ENCODE measurements at places on chromosomes 5 and 9. TPM values are rescaled to one million over a fixed set of nuclear protein-coding genes. Genes with fewer than 3 reads are reported as not detected.

The PFDN1 gene
- 49.1 TPM for total RNA-seq

The SPINK7 gene
- not detected for total RNA-seq

The SLC24A2 gene
- total RNA-seq: not detected

The CCNJL gene
- total RNA-seq: 5.5 TPM

The NXNL2 gene
- total RNA-seq: not detected

The CBY3 gene
- not detected for total RNA-seq

The CLIC3 gene
- 8.5 TPM for total RNA-seq

The HACD4 gene
- total RNA-seq: 1.0 TPM

The GZMA gene
- total RNA-seq: 0.37 TPM

The CD274 gene
- total RNA-seq: 7.3 TPM

The OR1Q1 gene
- not detected for total RNA-seq

The KIF24 gene
- total RNA-seq: 0.59 TPM

The NMRK1 gene
- 21.4 TPM for total RNA-seq

The KIF12 gene
- not detected for total RNA-seq

The TAF1L gene
- total RNA-seq: not detected

The SEMA6A gene
- total RNA-seq: 5.7 TPM

All from left cardiac atrium (tissue), 4 donors.